CD4-positive, alpha-beta T cell (primary cell): ENCODE measurements at places on chromosomes 11 and 22.
A peak's percentile ranks its signal among the peaks of the same experiment; 100 is the strongest.

GRCh38 chr11:40294741-40295140 lies 1164.7 kb downstream of the LRRC4C start:
- no peak overlapping the region for H3K27ac ChIP-seq
- peaks cover 12% of the 10 kb centered on the region for H3K27me3 ChIP-seq
- H3K4me3 ChIP-seq, result no peak overlapping the region
- no peak for DNase-seq
- no peaks in the 10 kb centered on the region for H3K4me1 ChIP-seq

- no peak for DNase-seq
- no peaks in the 10 kb centered on the region for H3K27me3 ChIP-seq
- peaks cover 29% of the 10 kb centered on the region for H3K4me1 ChIP-seq
- no peak overlapping the region for H3K27ac ChIP-seq
- peaks cover 13% of the 10 kb centered on the region for H3K36me3 ChIP-seq
Measured at GRCh38 chr11:78195917-78196560, 7.3 kb downstream of the USP35 start.

- H3K36me3 ChIP-seq, result no peaks in the 10 kb centered on the region
- H3K4me1 ChIP-seq, result no peaks in the 10 kb centered on the region
- no peak overlapping the region for H3K4me3 ChIP-seq
Measured at GRCh38 chr11:99351624-99352023, 330.9 kb downstream of the CNTN5 start.

- H3K27me3 ChIP-seq, result no peaks in the 10 kb centered on the region
- H3K27ac ChIP-seq, result no peak overlapping the region
- no peak overlapping the region for H3K4me3 ChIP-seq
- no peaks in the 10 kb centered on the region for H3K4me1 ChIP-seq
Measured at GRCh38 chr11:32899438-32899837, 6.8 kb downstream of the QSER1 start.

- H3K27me3 ChIP-seq, result no peaks in the 10 kb centered on the region
- peak; percentile 28 for DNase-seq
- peaks cover 53% of the 10 kb centered on the region for H3K4me1 ChIP-seq
- H3K36me3 ChIP-seq, result no peaks in the 10 kb centered on the region
- H3K4me3 ChIP-seq, result no peak overlapping the region
Measured at GRCh38 chr22:31082606-31083376, 1.7 kb downstream of the SMTN start.

GRCh38 chr22:49406047-49406650 lies 421.5 kb downstream of the BRD1 start:
- H3K27me3 ChIP-seq, result peaks cover 4% of the 10 kb centered on the region
- H3K27ac ChIP-seq, result no peak overlapping the region
- no peak for DNase-seq
- no peaks in the 10 kb centered on the region for H3K4me1 ChIP-seq
- no peak overlapping the region for H3K4me3 ChIP-seq

GRCh38 chr11:121996574-121996973 lies 119.4 kb downstream of the BLID start:
- H3K4me1 ChIP-seq, result no peaks in the 10 kb centered on the region
- no peak overlapping the region for H3K4me3 ChIP-seq

DNA sequence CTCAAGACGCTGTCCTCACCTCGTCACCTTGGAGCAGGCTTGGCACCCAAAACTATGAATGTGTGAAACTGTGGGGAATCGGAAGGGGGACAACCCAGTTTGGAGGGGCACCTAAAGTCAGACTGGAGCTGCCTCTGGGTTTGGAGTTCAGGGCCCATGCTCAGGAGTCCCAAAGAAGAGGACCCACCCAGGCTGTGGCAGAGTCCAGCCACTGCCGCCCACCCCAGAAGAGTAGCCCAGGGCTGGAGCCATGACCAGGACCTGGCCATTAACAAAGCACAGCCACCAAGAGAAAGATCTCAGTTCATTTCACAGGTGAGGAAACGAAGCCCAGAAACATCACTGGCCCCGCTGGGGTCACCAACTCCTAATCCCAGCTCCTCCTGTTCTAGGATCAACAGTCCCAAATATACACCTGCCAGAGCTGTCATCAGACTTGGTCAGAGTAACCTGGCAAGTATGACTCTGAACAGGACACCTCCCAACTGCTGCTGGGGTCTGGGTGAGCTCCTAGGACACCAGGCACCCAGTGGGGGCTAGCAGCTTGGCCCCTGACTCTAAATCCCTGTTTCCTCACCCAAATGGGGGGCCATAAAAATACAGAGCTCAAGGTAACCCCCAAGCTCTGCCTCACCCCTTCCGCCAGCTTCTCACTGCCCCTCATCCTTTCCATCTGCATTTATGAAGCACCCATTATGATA lies 2.7 kb downstream of the RAB3IL1 start:
- H3K4me3 ChIP-seq, result no peak overlapping the region
- no peak overlapping the region for H3K27ac ChIP-seq
- peaks cover 13% of the 10 kb centered on the region for H3K4me1 ChIP-seq

DNA sequence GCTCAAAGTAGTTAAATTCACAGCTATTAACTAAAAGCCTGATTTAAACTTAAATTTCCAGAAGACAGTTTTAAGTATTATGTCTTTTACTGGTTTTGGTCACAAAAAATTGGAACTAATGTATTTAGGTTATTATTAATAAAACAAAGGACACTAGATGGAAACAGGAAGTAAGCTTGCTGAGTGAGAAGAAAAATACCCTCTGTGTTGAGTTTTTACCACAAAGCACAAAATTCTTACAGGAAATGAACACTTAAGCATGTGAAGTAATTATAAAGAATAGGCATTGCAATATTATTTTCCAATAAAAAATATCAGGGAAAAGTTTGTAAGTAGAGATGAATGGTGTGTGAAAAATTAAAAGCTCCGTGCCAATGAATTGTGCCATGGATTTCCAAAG lies 46.3 kb downstream of the PIK3C2A start:
- H3K27ac ChIP-seq, result no peak overlapping the region
- no peak overlapping the region for H3K4me3 ChIP-seq
- H3K4me1 ChIP-seq, result peaks cover 19% of the 10 kb centered on the region
- DNase-seq, result no peak

DNA sequence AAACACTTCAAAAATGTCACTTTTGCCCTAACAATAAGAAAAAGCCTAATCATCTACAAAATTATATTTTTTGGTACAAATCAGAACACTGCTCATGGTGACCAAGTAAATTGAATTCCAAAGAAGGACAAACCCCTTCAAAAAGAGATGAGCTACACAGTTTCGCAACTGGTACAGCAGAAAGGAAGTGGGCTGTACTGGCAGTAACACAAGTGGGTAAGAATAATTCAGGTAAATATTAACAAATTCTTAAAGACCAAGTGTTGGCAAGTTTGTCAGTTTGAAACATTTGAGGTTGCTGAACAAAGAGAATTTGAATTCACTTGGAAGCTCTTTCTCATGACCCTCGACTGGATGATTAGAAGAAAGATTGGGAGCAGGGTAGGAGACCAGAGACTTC lies 35.5 kb downstream of the MSANTD4 start:
- H3K36me3 ChIP-seq, result no peaks in the 10 kb centered on the region
- H3K27ac ChIP-seq, result no peak overlapping the region
- no peak for DNase-seq
- no peaks in the 10 kb centered on the region for H3K4me1 ChIP-seq
- H3K4me3 ChIP-seq, result no peak overlapping the region

GRCh38 chr11:125078516-125079140 lies 15.5 kb downstream of the SLC37A2 start:
- no peak overlapping the region for H3K4me3 ChIP-seq
- DNase-seq, result no peak
- no peaks in the 10 kb centered on the region for H3K27me3 ChIP-seq
- no peaks in the 10 kb centered on the region for H3K4me1 ChIP-seq
- H3K27ac ChIP-seq, result no peak overlapping the region

GRCh38 chr11:9187616-9188015 lies 77.5 kb downstream of the DENND5A start:
- no peak overlapping the region for H3K27ac ChIP-seq
- H3K36me3 ChIP-seq, result peaks cover 10% of the 10 kb centered on the region
- H3K4me1 ChIP-seq, result no peaks in the 10 kb centered on the region
- no peak overlapping the region for H3K4me3 ChIP-seq

DNA sequence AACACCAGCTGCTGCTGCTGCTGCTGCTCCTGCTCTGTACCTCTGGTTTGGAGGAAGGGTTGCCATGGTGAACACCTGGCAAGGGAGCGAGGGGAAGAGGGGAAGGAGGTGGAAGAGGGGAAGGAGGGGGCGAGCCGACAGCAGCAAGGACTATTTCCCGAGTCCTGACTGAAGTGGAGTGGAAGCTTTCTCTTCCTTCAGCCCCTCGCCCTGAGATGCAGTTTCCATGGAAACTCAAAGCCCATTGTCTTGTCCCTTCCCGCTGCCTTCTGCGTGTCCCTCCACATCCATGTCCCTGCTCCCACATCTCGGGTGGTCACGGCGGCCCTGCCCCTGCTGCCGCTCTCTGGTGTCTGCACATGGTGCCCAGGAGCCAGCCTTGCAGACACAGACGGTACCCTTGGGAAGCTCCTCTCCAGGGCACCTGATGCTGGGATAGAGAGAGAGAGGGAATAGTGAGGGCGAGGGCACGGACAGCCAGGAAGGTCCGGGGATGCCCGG lies 28.6 kb downstream of the FAM83F start:
- H3K27ac ChIP-seq, result no peak overlapping the region
- DNase-seq, result no peak
- H3K36me3 ChIP-seq, result no peaks in the 10 kb centered on the region
- no peaks in the 10 kb centered on the region for H3K27me3 ChIP-seq
- no peak overlapping the region for H3K4me3 ChIP-seq

DNA sequence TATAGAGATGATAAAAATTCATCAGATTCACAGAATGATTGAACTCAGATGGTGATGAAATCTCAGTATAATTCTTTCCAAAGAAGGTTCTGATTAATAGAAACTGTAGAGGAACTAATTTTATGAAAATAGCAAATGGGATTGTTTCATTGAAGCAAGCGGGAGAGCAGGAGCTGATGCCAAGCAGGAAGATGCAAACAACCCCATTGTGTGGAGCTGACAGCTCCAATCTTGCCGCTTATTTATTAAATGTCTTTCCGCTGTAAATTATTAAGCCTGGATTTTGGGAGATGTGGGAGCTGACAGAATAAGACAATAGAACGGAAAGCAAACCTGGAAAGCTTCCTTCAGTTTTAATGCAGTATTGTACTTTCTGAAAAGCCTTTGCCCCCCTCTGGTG lies 6.0 kb upstream of the TMEM218 start:
- H3K36me3 ChIP-seq, result no peaks in the 10 kb centered on the region
- H3K27ac ChIP-seq, result no peak overlapping the region
- H3K27me3 ChIP-seq, result peaks cover 4% of the 10 kb centered on the region
- no peaks in the 10 kb centered on the region for H3K4me1 ChIP-seq

DNA sequence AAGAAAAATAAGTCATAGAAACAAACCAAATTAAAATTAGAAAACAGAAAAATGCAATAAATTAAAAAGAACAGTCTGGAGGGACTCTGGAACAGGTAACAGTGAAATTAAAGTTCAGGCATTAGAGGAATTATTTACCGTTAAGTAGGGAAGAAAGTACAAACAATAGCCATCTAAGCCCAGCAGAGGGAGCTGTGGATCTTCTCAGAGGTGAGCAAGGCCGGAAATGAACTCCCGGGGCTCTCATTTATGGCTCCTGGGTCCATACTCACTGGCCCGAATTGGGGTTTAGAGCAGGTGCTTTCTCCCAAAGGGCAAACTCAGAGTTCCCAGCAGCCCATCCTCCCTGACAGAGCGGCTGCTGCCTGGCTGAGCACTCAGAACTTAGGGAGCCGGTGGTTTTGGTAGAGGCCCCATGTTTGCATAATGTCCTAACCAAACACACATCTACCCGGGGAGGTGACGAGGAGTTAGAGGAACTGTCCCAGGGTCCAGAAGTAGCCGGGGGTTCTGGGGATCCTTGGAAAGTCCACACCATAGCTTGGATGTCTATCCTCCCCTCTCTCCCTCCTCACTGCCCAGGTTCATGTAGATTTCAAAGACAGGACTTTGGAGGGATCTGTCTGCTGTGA lies 87.8 kb upstream of the VPREB1 start:
- peak; percentile 48 for DNase-seq
- peaks cover 7% of the 10 kb centered on the region for H3K4me1 ChIP-seq
- H3K4me3 ChIP-seq, result no peak overlapping the region

DNA sequence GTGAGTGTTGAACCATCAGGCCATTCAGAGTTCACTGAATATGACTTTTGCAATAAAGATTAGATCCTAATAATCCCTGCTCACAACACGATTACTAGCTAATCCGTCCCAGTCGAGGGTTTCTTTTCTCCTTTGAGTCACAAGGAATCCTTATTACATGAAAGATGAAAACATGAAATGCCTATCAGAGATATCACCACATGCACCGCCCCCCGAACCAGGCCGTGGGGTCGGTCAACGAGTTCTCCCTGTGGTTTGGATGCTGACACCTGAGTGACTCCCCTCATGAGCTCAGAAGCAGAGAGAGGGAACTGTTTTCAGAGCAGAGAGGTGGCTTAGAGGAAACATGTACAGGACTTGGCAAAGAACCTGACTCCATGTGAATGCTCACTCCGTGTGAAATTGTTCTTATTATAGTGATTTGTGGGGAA lies 263.3 kb downstream of the ETS1 start:
- no peak for DNase-seq
- H3K27me3 ChIP-seq, result no peaks in the 10 kb centered on the region
- peaks cover 85% of the 10 kb centered on the region for H3K4me1 ChIP-seq
- H3K36me3 ChIP-seq, result no peaks in the 10 kb centered on the region
- peak overlapping the region; percentile 89 for H3K27ac ChIP-seq
- no peak overlapping the region for H3K4me3 ChIP-seq

DNA sequence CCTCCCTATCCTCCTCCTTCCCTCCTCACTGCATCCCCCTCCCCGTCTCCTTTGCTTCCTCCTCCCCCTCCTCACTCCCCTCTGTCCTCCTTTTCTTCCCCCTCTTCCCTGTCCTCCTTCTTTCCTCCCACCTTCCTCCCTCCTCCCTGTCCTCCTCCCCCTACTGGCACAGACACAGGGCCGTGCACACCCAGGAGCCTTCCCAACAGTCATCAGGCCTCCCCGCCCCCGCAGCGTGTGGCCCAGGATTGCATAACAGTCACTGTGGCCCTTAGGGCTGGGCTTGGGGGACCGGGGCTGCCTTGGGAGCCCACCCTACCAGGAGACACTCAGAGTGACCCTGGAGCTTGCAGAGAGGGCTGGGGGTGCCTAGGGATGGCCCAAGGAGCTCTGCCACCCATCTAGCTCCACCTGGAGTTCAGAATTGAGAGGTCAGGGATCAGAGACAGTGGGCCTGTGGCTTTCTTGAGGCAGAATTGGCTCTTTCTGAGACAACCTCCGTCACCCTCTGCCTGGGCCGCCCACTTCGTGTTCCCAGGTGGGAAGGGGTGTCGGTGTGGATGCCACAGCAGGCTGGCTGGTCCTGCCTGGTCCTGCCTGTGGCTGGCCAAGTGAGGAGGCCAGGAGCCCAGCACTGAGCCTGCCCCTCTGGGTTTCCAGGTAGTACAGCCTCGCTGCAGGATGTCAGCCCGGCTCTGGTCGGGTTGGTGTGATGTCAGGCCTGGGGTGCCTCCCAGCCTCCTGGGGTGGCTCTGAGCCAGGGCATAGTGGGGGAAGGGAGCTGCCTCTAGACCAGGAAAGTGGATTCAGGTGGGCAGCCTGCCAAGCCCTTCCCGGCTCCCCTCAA lies 1.6 kb downstream of the SPI1 start:
- peak overlapping the region; percentile 38 for H3K4me3 ChIP-seq
- H3K27ac ChIP-seq, result no peak overlapping the region
- DNase-seq, result no peak
- peaks cover 13% of the 10 kb centered on the region for H3K4me1 ChIP-seq
- H3K27me3 ChIP-seq, result no peaks in the 10 kb centered on the region
